ENCODE measurements at places on chromosomes 6 and 20.
A peak's percentile ranks its signal among the peaks of the same experiment; 100 is the strongest.

DNA sequence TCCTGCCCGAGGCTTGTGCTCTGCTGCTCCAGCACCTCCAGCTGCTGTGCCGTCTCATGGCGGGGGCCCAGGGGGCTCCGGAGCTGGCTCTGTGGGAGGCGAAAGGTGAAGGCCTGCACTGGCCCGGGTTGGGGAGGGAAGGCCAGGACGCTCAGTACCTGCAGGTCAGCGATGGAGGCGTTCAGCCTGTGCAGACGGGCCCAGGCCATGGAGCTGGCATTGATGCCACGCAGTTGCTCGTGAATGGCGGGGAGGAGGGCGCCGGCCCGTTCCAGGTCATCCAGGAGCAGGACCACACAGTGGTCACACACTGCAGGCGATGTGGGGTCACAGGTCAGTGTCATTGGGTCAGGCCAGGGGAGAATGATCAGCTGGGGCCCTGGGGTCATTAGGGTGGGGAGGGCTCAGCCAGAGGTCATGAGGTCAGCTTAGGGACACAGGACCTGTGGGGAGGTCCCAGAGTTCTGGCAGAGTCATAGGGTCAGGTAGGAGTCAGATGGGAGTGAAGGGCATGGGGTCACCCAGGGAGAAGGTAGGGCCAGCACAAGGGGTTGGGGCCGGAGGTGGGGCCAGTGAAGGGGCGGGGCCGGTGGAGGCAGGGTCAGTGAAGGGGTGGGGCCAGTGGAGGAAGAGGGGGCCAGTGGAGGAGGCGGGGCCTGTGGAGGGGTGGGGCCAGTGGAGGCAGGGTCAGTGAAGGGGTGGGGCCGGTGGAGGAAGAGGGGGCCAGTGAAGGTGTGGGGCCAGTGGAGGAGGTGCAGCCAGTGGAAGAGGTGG, 18.0 kb downstream of the ADRM1 start:
- DNase-seq = no peak

DNA sequence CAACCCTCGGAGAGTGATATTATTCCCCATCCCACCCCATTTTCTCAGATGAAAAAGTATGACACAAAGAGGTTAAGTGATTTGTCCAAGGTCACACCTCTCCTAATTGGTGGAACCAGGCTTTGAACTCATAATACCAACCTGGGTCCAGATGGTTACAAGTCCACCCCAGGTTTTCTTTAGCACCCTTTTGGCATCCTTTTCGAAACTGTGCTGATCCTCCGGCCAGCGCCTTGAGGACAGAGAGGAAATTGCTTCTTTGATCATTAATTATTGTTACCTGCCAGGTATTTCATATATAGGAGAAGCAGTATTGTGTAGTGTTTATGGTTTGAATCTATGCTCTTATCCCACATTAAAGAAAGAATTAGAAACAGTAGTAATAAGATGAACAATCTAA, 29.3 kb upstream of the PDYN start:
- no peak for DNase-seq

- DNase-seq = no peak
These were observed 54.8 kb downstream of the GPX5 start for GRCh38 chr6:28580475-28580874.

DNA sequence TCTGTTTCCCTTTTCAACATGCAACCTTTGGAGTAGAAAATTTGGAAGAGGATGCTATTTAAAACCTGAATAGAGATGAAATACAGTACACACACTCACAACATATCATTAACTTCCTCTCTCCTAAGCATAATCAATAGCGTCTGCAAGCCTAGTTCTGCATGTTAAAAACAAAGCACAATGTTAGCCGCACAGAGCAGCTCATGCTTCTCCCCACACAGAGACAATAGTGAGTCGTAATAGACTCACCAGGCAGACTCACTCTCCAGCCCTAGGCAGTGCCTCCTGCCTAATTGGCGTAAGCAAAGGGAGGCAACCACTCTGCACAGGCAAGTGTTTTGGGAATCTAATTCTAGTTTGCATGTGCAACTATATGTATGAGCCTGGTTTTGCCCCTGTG, 45.8 kb upstream of the ARID1B start:
- DNase-seq = peak; percentile 43

DNA sequence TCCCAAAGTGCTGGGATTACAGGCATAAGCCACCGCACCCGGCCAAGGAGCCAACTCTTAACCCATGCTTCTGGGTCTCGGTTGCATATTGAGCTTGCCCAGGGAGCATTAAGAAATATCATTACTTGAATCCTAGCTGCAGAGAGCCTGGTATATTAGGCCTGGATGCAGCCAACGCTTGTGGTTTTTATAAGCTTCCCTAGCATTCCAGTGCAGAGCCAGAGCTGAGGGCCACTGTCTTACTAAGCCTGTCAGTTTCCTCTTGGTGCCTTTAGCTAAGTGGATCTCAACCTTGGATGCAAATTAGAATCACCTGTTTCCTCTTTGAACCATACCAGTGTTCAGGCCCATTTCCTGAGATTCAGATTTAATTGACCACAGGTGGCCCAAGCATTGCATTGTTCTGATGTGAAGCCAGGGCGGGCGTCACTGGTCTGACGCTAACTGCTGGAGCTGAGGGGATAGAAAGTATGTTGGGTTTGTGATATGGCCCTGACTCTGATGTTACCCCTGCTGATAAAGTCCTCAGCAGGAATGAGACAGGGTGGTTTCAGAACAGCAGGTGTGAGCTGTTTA, 76.3 kb downstream of the BTBD3 start:
- DNase-seq = no peak

DNA sequence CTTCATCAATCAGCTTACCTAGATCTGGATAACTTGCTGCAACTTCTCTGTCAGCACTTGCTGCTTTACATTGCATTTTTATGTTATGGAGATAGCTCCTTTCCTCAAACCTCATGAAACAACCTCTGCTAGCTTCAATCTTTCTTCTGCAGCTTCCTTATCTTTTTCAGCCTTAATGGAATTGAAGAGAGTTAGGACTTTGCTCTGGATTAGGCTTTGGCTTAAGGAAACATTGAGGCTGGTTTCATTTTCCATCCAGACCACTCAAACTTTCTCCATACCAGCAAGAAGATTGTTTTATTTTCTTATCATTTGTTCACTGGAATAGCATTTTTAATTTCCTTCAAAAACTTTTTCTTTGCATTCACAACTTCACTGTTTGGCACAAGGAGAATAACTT, 48.8 kb upstream of the PAK5 start:
- DNase-seq = no peak
